ENCODE measurements at places on chromosomes 11 and 22.
A peak's percentile ranks its signal among the peaks of the same experiment; 100 is the strongest.

GRCh38 chr22:27885977-27886842 lies 32.8 kb downstream of the PITPNB start:
- no peaks in the 10 kb centered on the region for H3K27me3 ChIP-seq
- DNase-seq, result peak; percentile 77
- peak overlapping the region; percentile 66 for H3K4me3 ChIP-seq
- peaks cover 52% of the 10 kb centered on the region for H3K4me1 ChIP-seq

DNA sequence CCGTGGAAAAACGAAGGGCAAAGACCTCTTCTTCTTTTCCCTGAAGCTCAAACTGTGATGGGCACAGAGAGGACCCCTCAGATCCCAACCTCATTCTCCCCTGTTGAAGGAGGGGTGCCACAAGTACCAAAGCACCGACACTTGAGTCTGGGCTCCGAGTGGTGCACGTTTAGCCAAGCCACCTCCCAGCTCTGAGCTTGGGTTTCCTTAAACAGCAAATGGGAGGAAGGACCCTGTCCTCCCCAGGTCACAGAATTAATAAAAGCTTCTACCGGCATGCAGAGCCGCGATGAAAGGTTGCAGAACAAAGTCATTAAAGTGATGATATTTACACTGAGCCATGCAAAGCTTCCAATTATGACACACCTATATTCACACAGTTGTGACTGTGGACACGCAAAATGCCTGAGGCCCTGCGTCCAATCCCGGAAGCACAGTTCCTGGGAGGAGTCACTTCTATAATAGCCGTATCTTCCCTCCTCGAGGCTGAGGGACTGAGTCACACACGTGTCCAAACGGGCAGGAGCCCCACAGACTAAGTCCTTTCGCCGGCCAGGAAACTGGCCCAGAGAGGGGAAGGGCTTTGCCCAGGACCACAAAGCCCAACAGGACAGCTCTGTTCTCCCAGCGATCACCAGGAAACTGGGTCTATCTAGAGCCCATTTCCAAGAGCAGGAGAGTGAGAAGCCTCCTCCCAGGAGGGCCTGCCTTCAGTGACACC lies 922 bp upstream of the CSNK1E start:
- peak; percentile 97 for DNase-seq
- peak overlapping the region; percentile 85 for H3K4me3 ChIP-seq
- peaks cover 50% of the 10 kb centered on the region for H3K4me1 ChIP-seq
- H3K27ac ChIP-seq, result peak overlapping the region; percentile 97

- H3K27me3 ChIP-seq, result peaks cover 5% of the 10 kb centered on the region
- no peak for DNase-seq
- H3K27ac ChIP-seq, result no peak overlapping the region
- no peak overlapping the region for H3K4me3 ChIP-seq
- peaks cover 16% of the 10 kb centered on the region for H3K36me3 ChIP-seq
Measured at GRCh38 chr22:20033045-20033706, 12.3 kb downstream of the TANGO2 start.

DNA sequence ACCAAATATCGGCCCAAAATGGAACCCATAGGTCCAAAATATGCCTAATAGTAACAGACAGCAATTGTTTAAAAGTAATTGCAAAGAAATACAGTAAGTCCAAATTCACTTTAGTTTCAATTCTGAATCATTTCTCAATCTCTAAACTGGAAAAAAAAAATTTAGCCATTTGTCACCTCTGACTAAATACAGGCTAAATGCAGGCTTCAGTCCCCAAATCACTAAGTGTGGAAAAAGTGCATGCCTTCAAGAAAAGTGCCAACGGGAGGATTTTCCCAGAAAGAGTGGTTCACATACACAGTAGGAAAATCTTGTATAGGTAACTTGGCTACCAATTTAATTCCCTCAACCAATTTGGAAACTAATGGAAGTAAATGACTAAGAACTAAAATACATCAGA lies 35.7 kb downstream of the SIK3 start:
- no peak overlapping the region for H3K4me3 ChIP-seq
- no peak for DNase-seq
- no peaks in the 10 kb centered on the region for H3K27me3 ChIP-seq
- peaks cover 4% of the 10 kb centered on the region for H3K36me3 ChIP-seq
- peaks cover 59% of the 10 kb centered on the region for H3K4me1 ChIP-seq

GRCh38 chr22:27775758-27776649 lies 25.6 kb downstream of the MN1 start:
- no peak overlapping the region for H3K4me3 ChIP-seq
- H3K36me3 ChIP-seq, result no peaks in the 10 kb centered on the region

GRCh38 chr11:103091064-103091800 lies 728 bp downstream of the DCUN1D5 start:
- H3K36me3 ChIP-seq, result peaks cover 9% of the 10 kb centered on the region
- DNase-seq, result no peak
- peaks cover 44% of the 10 kb centered on the region for H3K4me1 ChIP-seq
- peak overlapping the region; percentile 95 for H3K4me3 ChIP-seq
- peak overlapping the region; percentile 90 for H3K27ac ChIP-seq
- H3K27me3 ChIP-seq, result peaks cover 9% of the 10 kb centered on the region

- H3K27me3 ChIP-seq, result no peaks in the 10 kb centered on the region
- no peak for DNase-seq
- no peak overlapping the region for H3K27ac ChIP-seq
- H3K36me3 ChIP-seq, result peaks cover 24% of the 10 kb centered on the region
- peaks cover 24% of the 10 kb centered on the region for H3K4me1 ChIP-seq
Measured at GRCh38 chr22:19059481-19060278, 62.5 kb downstream of the DGCR2 start.

DNA sequence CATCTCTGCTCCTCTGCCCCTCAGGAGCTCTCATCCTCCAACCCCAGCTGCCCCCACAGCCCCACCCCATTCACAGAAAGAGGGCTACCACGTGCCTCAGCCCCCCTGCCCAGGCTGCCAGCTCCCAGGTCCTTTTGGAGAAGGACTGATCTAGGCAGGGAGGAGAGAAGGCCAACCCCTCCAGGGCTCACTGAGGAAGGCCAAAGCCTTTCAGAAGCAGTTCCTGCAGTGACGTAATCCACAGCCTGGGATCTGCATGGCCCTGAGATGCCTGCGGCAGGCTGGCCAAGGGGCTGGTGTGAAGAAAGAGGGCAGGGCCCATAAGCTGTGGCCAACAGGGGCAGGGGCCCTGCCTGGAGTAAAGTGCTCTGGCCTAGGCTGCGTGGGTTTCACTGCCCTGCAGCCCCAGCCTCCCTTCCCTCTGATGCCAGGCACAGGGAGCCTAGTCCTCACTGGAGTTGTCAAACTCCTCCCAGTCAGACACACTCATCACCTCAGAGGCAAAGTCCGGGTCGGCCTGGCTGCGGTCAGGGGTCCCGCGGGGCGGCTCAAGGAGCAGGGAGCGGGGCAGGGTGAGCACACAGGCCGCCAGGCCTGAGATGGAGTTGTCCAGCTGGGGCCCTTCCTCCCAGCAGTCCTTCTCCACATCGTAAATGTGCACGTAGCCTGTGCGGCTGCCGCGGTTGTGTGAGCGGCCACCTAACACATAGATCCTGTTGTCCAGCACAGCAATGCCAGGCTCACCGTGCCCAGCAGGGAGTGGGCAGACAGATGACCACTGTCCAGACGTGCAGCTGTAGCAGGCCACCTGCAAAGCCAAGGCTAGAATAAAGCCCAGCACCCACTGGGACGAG lies 4.2 kb upstream of the SCARF2 start:
- no peak overlapping the region for H3K4me3 ChIP-seq
- peaks cover 4% of the 10 kb centered on the region for H3K36me3 ChIP-seq
- H3K4me1 ChIP-seq, result peaks cover 27% of the 10 kb centered on the region

DNA sequence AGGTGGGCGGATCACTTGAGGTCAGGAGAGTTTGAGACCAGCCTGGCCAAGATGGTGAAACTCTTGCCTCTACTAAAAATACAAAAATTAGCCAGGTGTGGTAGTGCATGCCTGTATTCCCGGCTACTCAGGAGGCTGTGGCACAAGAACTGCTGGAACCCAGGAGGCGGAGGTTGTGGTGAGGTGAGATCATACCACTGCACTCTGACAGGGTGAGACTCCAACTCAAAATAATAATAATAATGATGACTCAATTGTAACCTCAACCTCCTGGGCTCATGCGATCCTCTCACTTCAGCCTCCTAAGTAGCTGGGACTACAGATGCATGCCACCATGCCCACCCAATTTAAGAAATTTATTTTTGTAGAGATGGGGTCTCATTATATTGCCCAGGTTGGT lies 15.6 kb upstream of the CHRNA10 start:
- H3K27me3 ChIP-seq, result no peaks in the 10 kb centered on the region
- H3K36me3 ChIP-seq, result peaks cover 50% of the 10 kb centered on the region
- DNase-seq, result no peak
- no peak overlapping the region for H3K27ac ChIP-seq

- no peaks in the 10 kb centered on the region for H3K36me3 ChIP-seq
- H3K4me1 ChIP-seq, result peaks cover 8% of the 10 kb centered on the region
- DNase-seq, result no peak
- no peak overlapping the region for H3K4me3 ChIP-seq
- H3K27me3 ChIP-seq, result no peaks in the 10 kb centered on the region
Measured at GRCh38 chr11:18000760-18001159, 12.1 kb downstream of the SERGEF start.

- H3K4me1 ChIP-seq, result no peaks in the 10 kb centered on the region
- no peaks in the 10 kb centered on the region for H3K27me3 ChIP-seq
- no peak overlapping the region for H3K27ac ChIP-seq
- peaks cover 22% of the 10 kb centered on the region for H3K36me3 ChIP-seq
Measured at GRCh38 chr11:10498022-10498400, 42.9 kb downstream of the AMPD3 start.

- no peak overlapping the region for H3K27ac ChIP-seq
- H3K27me3 ChIP-seq, result peaks cover 47% of the 10 kb centered on the region
- H3K4me3 ChIP-seq, result no peak overlapping the region
Measured at GRCh38 chr11:128928400-128928799, 14.3 kb downstream of the TP53AIP1 start.

GRCh38 chr22:50342651-50343540 lies at the start of gene PPP6R2:
PPP6R2 (plus strand) TSS chr22:50343327; CDS start chr22:50393909, 50,582 bp downstream.
- peaks cover 6% of the 10 kb centered on the region for H3K4me1 ChIP-seq
- peak; percentile 49 for DNase-seq
- no peaks in the 10 kb centered on the region for H3K36me3 ChIP-seq
- no peaks in the 10 kb centered on the region for H3K27me3 ChIP-seq
- H3K27ac ChIP-seq, result peak within 1 kb of the TSS; percentile 83
- H3K4me3 ChIP-seq, result peak within 1 kb of the TSS; percentile 89

DNA sequence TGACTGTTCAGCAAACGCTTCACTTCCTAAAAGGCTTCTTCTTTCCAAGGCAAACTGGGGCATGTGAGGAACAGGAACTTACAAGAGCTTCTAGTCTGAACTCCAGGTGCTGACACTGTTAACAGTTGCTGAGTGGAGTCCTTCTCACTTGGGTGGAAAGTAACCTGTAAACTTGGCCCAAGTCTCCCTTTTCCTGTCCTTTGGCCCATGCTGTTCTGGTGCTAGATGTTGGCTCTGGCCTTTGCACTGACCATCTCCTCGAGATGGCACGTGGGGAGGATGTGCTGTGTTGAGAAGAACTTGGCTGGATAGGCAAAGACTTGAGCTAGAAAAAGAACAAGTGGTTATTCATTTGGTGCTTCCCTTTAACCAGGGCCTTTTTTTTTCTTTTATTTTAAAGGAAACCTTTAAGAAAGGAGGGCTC lies 53.6 kb downstream of the PTPRJ start:
- DNase-seq, result no peak
- H3K4me1 ChIP-seq, result peaks cover 51% of the 10 kb centered on the region
- H3K4me3 ChIP-seq, result no peak overlapping the region
- H3K27me3 ChIP-seq, result no peaks in the 10 kb centered on the region
- no peak overlapping the region for H3K27ac ChIP-seq

GRCh38 chr22:28009272-28009827 lies 90.3 kb upstream of the PITPNB start:
- DNase-seq, result peak; percentile 80
- no peak overlapping the region for H3K4me3 ChIP-seq
- no peak overlapping the region for H3K27ac ChIP-seq

DNA sequence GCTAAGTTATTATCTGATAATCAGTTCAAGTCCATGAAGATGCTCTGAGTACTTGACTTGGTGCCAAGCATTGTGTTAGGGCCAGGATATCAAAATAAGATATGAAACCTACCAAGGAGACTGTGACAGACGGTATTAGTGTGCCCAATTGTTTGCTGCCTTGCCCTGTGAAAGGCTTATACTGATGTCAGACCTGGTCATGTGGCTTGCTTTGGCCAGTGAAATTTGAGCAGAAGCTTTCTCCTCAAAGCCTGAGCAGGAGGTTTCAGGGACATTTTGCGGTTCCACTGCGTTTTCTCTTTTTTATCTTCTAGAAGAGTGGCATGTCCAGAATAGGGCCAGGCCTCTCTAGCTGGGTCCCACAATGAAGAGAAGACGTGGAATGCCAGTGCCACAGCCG lies 15.8 kb upstream of the PKNOX2 start:
- peaks cover 31% of the 10 kb centered on the region for H3K27me3 ChIP-seq
- H3K4me1 ChIP-seq, result no peaks in the 10 kb centered on the region
- H3K4me3 ChIP-seq, result no peak overlapping the region

GRCh38 chr11:126423743-126424142 lies 68.3 kb downstream of the ST3GAL4 start:
- DNase-seq, result no peak
- H3K4me1 ChIP-seq, result no peaks in the 10 kb centered on the region
- H3K4me3 ChIP-seq, result no peak overlapping the region
- peaks cover 23% of the 10 kb centered on the region for H3K36me3 ChIP-seq
- H3K27ac ChIP-seq, result no peak overlapping the region

DNA sequence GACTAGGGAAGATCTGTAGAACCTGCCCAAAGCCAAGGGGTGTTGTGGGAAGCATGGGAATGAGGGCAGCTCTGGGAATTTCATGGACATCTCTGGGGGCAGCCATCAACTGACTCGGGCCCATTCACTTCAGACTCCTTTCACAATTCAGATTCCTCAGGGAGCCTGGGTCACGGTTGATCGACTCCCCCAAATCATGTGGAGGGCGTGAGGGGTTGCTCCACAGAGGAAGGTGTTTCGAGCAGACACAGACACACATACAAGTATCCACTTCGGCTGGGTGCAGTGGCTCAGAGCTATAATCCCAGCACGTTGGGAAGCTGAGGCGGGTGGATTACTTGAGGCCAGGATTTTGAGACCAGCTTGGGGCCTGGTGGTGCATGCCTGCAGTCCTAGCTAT lies 15.7 kb downstream of the STX3 start:
- peaks cover 4% of the 10 kb centered on the region for H3K36me3 ChIP-seq
- no peaks in the 10 kb centered on the region for H3K27me3 ChIP-seq

DNA sequence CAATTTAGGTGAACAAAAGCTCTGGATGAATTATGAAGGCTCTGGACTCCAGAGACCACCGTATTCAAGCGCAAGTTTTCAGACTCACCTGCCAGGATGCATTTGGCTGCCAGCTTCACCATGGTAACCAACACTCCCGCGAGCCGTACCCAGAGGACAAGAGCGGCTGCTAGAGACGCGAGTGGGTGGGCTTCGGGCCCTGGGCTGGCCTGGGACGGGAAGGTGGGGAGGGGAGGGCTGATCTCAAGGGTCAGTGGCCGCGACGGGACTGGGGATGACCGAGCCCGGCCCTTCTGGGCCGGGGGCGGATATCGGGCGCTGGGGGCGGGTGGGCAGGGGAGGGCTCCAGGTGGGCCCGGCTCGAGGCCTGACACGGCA lies 344 bp downstream of the IFT27 start:
- peak overlapping the region; percentile 91 for H3K4me3 ChIP-seq
- H3K4me1 ChIP-seq, result peaks cover 16% of the 10 kb centered on the region
- peaks cover 9% of the 10 kb centered on the region for H3K27me3 ChIP-seq

- peak overlapping the region; percentile 88 for H3K27ac ChIP-seq
- H3K4me3 ChIP-seq, result peak overlapping the region; percentile 90
- no peaks in the 10 kb centered on the region for H3K27me3 ChIP-seq
- peaks cover 43% of the 10 kb centered on the region for H3K4me1 ChIP-seq
- peak; percentile 81 for DNase-seq
Measured at GRCh38 chr11:118998822-118999221, 884 bp downstream of the CENATAC start.

- no peak for DNase-seq
- peaks cover 46% of the 10 kb centered on the region for H3K4me1 ChIP-seq
Measured at GRCh38 chr22:38203855-38204514, 2.2 kb downstream of the MAFF start.
